Ammon's horn (tissue), 1 donor: ENCODE measurements at places on chromosomes 3 and 15.
A peak's percentile ranks its signal among the peaks of the same experiment; 100 is the strongest.

- DNase-seq = no peak
Observed at GRCh38 chr3:155069729-155070128, 10.4 kb upstream of the MME start.

GRCh38 chr3:85432081-85432480 lies 473.3 kb downstream of the CADM2 start:
- DNase-seq = no peak

DNA sequence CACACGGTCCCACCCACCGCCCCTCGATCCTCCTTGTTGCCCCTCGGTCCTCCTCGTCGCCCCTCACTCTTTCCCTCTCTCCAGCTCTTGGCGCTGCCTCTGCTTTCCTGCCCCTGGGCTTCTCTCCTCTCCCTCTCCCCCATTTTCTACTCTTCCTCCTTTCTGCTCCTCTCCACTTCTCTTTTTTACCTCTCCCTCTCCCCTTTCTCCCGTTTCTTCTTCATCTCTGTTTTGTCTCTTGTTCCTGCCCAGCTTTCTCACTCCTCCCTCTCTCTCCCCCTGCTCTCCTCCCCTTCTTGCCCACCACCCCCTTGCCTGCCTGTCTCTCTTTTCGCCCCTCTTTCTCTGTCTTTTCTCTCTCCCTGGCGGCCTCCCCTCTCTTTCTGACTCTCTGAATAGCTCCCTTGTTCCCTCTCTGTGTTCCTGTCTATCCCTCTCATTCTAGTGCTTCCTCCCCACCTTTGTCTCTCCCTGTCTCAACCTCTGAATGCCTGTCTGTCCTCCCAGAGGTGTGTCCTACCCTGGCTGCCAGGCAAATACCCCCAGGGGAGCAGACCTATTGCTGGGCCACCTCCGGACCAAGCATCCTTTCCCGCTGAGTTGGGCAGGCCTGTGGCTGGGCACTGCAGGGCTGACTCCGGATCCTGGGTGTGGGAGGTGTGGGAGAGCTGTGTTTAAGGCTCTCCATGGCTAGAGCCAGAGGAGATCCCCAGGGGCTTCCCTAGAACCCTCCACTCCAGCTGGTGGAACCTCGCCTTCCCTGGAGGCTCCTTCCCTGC lies 41.0 kb downstream of the EPHB3 start:
- no peak for DNase-seq

GRCh38 chr15:66997212-66997611 lies 68.2 kb upstream of the SMAD3 start:
- DNase-seq = no peak

- no peak for DNase-seq
Observed at GRCh38 chr3:37491776-37492175, 317.4 kb upstream of the LRRFIP2 start.

DNA sequence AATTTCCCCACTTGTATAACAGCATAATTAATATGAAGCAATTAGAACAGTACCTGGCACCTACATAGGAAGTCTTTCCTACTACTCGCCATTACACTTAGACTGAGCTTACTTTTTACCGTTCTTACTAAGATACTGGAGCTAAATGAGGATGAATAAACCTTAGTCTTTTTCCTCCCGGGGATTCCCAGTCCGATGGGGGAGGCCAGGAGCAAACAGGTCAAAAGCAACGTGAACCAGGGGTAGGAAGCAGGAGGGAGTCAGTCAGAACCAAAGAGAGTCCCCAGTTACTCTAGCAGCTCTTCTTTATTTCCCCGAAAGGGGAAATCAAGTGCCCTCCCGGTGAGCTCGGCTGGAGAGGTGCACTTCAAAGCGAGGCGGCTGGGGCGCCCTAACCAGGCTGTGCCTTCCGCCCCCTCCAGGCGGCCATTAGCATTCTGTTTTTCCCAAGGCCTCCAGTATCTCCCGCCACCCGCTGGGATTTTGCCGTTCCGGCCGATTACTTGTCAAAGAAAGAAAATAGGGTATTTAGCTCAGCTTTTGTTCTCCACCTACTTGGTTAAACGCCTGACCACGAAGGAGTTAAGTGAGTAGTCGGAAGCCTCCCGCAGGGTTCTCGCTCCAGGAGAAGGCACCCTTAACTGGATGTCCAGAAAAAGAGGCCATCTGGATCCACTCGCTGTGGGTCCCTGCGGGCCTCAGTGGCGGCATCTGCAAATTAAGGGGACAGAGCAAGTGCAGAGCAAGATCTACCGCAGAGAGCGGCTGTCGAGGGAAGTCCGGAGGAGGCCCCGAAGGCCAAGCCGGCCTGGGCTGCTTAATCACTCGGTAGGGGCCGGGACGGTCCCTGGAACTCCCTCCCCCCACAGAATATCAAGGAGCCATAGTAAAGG lies 6.3 kb upstream of the EOMES start:
- no peak for DNase-seq

DNA sequence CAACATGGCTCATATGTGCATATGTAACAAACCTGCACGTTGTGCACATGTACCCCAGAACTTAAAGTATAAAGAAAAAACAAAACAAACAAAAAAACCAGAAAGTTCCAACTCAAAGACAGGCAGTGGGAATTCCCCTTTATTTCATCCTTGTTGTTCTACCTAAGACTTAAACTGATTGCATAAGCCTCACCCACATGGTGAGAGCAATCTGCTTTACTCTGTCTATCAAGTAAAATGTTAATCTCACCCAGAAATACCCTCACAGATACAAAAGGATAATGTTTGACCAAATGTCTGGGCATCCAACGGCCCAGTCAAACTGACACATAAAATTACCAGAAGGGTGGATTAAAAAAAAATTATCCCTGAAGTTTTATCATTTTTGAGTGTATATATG lies 190.9 kb upstream of the PLSCR5 start:
- no peak for DNase-seq

GRCh38 chr3:182315313-182315712 lies 478.0 kb upstream of the ATP11B start:
- DNase-seq = no peak

DNA sequence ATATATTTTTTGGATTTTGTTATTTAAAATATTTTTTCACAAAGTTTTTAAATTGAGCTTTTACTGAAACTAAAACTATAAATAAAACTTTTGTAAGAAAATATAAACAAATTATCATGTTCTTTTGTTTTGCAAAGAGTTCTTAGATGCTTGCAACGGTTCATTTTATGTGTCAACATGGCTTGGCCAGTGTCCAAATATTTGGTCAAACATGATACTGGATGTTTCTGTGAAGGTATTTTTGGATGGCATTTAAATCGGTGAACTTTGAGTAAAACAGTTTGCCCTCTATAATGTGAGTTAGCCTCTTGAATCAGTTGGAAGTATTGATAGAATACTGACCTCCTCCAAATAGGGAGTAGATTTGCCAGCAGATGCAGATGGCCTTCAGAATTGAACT lies 612.6 kb upstream of the NECTIN3 start:
- no peak for DNase-seq

GRCh38 chr15:69474291-69474690 lies 21.7 kb downstream of the RPLP1 start:
- no peak for DNase-seq

DNA sequence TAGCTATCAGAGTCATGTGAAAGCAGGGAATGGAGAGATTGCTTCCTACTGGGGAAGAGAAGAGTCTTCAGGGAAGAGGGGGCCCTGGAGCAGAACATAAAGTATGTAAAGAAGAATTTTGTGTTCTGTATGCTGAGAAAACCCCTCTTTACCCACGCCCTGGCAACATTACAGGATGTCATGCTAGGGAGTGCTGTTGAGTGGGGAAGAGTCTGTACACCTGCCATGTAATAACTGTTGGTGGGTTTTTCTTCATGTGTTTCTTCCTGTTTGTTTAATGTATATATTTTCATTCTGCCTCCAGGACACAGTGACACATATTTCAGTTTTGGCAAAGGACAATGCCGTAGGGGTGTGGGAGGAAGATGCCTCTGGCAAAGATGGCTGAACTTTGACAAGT lies 122.8 kb upstream of the LPP start:
- DNase-seq = no peak

DNA sequence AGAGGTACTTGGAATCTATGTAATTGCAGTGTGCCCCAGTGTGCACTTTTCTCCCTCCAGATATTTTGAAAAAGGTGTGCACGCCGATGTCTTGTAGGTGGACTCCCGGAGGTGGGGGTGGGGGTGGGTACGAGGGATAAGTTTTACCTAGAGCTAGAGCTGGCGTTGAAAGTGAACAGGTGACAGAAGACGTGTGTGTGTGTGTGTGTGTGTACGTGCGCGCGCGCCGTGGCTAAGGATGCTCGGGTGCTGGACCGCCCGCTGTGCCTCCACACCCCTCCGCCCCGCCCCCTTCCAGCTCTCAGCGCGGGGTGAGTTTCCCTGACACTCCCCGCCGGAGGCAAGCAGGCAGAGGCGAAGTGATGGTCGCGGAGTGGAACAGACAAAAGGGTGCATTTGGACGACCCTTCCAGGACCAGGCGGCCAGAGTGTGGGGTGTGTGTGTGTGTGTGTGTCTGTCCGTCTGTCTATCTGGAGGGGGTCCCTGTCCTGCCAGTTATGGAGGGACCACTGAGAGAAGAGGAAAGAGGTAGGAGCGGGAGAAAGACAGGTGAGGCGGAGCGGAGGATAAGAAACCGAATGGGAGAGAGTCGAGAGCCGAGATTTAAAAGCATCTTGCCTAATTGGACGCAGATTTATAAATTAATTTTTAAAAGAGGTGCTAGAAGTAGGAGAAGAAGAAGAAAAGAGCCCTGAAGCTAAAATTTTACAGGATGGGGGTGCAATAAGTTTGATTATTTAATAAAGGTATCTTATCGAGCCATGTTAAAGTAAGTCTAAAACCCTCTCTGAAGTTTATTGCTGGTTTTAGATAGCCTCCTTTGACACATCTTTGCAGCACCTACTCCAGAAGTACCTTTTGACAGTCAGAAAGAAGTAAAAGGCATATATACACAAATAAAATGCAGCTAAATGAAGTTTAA lies 335.8 kb upstream of the THRB start:
- no peak for DNase-seq

- no peak for DNase-seq
Observed at GRCh38 chr3:50454481-50455070, 48.9 kb downstream of the CACNA2D2 start.

- no peak for DNase-seq
Observed at GRCh38 chr3:68062926-68063325, 408.5 kb upstream of the SUCLG2 start.

- DNase-seq = peak; percentile 72
Observed at GRCh38 chr15:72358650-72359171, 17.1 kb downstream of the HEXA start.

GRCh38 chr15:72737061-72737460 lies 46.5 kb downstream of the ADPGK start:
- DNase-seq = no peak

DNA sequence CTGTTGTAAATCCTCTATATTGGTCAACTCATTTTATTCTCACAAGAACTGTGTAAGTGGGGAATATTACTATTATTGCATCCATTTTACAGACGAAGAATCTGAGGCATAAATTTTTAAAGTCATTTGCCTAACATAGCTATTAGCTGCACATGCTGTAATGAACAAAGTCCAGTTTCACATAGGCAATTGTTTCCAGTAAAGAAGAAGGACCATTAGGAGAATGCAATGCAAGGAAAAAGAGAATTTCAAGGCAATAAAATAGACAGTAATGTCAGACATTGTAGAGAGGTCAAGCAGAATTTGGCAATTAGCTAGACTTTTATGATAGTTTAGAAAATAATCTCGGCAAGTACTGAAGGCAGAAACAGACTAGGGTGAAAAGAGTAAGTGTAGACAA lies 578.7 kb upstream of the NECTIN3 start:
- DNase-seq = no peak

GRCh38 chr3:153219146-153219545 lies 57.1 kb downstream of the RAP2B start:
- DNase-seq = no peak

GRCh38 chr15:39204031-39204430 lies 376.8 kb upstream of the THBS1 start:
- no peak for DNase-seq

GRCh38 chr3:194396859-194397756 lies 2.0 kb downstream of the GP5 start:
- no peak for DNase-seq

DNA sequence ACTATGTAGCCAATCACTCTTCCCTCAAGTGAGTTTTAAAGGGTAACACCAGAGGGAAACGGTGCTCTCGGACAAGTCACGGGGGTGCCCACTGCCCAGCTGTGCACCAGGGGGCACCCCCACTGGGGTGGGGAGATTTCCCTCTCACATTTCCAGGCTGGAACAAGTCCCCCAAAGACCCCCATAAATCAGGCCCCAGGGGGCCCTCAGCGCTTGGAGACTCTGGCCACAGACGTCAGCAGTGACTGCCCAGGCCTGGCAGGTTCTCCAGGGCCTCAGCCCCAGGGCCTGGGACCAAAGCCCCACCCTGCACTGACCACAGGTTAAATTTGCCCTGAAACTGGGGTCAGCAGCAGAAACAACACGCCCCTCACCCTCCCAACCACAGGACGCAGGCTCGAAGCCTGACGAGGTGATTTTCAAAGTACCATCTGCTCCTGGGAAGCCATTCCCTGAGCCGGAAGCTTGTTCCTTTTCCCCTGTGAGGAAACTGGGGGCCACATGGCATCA lies 17.0 kb downstream of the XXYLT1 start:
- no peak for DNase-seq

GRCh38 chr15:58419803-58420524 lies 11.8 kb upstream of the LIPC start:
- no peak for DNase-seq

- no peak for DNase-seq
Observed at GRCh38 chr15:42100021-42100800, 5.8 kb upstream of the PLA2G4D start.

DNA sequence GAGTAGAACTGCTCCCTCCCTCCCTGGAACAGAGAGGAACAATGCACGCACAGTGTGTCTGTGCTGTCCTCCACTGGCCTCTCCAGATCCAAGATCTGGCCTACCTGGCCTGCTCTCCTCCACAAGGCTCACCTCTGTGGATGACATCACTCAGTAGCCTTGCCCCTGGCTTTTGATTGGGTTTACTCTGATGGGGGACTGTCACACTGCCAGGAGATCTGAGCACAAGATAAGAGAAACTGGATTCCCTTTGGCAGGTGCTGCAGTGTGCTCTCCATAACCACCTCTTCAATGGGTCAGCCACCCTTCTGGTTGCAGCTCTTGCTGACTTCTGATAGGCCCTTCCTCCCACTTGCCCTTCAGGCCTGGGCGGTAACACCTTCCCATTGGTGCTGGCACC lies 22.6 kb upstream of the ANO10 start:
- DNase-seq = no peak

DNA sequence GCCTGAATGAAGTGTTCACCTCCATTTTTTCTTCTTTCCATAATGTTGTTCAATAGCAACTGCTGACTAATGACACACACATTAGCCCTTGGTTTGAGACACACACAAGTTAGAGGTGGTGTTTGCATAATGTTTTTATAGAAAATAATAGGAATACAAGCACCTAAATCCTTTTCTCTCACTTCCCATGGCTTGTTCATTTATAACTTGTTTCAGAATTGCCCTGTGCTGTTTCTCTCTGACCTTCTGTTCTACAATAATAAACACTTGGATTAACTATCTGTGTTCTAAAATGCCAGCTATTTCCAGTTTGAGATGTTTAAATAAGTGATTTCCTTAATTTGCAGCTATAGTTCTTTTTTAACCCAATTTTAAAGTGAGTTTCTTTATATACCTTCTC lies 525.1 kb upstream of the ROBO2 start:
- no peak for DNase-seq
